NCI-H1105 (cell line): ENCODE measurements at places on chromosomes 13 and 19.

GRCh38 chr19:39940221-39940833, 5.9 kb upstream of the FCGBP start:
- DNase-seq = no peak

DNA sequence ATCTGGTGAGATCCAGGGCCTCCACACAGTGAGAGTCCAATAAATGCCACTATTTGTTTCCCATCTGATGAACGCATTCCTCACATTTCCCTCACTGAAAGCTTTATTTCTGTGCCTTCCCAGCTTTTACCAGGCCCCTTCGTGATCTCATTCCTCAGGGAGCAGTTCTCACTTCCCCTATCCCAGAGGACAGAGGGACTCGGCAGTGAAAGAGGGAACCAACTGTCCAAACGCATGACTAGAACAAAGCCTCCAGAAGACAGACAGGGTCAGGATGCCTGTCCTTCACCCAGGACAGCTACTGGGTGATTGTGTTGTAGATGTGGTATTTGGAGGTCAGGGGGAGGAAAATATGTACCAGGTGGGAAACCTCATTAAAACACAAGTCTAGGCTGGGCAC, 2.0 kb upstream of the ZBTB45 start:
- DNase-seq = no peak

DNA sequence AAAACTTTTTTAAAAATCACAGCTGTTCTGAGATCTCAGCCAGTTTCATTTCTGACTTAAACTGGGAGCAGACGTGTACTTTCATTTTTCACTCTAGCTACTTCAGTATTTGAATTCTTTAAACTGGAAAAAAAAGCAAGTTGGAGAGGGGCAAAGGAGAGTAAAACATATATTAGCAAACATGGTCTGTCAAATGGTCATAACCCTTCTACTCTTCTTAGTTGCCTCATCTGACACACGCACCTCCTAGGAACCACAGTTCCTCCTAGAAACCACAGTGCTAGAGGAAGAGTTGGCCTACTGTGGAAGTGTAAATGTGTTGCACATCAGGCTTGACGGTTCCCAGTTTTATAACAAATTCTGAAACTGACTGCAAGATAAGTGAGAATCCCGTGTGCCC, 47.2 kb downstream of the TM9SF2 start:
- no peak for DNase-seq

DNA sequence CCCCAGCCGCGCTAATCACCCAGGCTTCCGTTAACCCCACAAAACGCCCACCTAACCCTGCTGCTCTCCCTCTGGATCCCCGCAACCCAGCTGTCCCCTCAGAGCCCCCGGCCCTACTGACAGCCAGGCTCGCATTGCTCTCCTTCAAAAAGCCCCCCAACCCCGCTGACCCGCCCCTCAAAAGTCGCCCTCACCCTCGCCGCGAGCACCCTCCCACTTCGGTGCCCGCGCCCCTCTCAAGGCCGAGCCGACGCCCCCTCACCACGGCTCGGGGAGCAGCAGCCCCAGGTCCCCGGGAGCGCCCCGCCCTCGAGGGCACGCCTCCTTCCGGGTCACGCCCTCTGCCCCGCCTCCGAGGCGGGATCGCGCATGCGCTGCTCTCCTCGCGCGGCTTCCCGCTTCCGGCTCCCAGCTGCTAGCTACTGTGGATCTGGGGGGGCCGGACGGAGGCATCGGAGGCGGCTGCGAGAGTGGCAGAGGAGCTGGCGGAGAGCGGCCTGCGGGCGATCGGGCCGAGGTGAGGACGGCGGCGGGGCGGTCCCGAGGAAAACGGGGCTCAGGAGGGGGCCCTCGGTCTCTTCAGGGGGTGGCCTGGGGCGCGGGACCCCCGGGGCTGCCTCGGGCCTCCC, 46.1 kb downstream of the ARHGEF18 start:
- peak; percentile 83 for DNase-seq

DNA sequence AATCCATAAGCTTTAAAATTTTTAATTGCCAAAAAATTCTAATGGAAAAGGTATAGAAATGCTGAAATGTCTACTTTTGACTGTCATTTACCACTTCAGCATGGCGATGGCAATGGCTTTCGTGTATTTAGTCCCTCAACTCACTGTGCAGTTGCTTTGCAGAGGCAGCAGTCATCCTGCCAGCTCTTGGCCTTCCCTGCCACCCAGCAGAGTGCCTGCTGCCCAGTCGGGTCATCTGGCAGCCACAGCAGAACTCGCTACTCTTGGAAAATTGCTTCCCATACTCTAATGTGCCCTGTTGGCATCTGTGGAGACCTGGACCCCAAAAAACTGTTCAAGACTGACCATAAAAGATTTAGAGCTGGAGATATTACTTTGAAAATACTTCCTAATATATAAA, 383.2 kb downstream of the UQCRFS1 start:
- DNase-seq = no peak
